Lower lobe of right lung (tissue), 2 donors: ENCODE measurements at places on chromosomes 3 and 15. TPM values are rescaled to one million over a fixed set of nuclear protein-coding genes. Genes with fewer than 3 reads are reported as not detected.

- no peak for DNase-seq
These were observed 23.3 kb upstream of the GABRR3 start for GRCh38 chr3:98058244-98058960.

DNA sequence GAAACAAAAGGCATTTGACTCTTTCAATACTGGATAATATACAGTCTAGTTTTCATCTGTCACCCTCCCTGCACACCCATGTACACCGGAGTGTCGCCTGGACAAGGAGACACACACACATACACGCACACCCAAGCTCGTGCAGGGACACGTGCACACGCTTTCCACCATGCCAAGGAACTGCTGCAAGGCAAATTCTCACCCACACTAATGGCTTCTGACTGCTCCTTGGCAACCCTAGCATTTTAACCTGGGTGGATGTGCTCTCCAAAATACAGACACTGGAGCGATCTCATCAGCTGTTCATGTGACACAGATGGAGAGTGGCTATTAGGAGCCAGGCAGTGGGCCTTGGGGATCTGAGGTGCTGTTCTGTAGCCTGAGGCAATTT, 61.6 kb downstream of the MEIS2 start:
- no peak for DNase-seq

GRCh38 chr3:123292321-123293310, 90.9 kb downstream of the SEC22A start:
- DNase-seq: no peak

GRCh38 chr3:105606016-105606415, 239.3 kb downstream of the ALCAM start:
- no peak for DNase-seq

DNA sequence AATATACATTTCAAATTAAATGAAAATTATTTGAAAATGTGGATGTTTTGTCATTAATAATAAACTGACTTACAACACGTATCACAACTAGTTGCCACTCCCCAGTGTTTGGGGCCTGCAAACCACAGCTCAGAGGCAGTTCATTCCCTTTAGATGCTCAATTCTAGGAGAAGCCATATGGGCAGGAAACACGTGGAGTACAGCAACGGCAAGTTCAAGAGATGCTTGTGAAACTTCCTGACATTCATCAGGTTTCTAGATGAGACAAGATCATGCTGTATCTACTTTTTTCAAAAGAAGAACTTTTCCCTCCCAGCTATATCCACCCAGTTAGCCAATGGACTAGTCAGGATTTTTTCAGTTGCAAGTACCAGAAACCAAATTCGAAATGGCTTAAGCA, 17.6 kb upstream of the PLA2G4D start:
- DNase-seq: no peak

The SORD gene
- total RNA-seq: 10.5 TPM

The AMIGO3 gene
- total RNA-seq: not detected
